NCI-H69 (cell line): ENCODE measurements at places on chromosomes 2 and 18.

DNA sequence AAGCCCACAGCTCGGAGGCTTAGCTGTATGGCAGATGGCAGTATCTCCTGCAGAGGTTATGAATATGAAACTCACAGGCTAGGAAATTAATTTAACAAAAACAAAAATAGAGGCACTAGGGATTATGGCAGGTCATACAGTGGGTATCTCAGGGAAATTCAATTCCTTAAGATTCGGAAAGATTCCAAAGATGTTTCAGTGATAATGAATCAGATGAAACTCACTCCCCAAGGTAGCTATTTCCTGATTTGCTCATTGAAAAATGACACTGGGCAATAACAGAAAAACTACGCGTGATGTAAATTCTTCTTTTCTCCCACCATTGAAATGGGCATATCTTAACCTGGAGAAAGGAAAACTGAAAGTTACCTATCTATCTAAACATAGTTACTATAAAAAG, 414.1 kb downstream of the STK39 start:
- DNase-seq = no peak

DNA sequence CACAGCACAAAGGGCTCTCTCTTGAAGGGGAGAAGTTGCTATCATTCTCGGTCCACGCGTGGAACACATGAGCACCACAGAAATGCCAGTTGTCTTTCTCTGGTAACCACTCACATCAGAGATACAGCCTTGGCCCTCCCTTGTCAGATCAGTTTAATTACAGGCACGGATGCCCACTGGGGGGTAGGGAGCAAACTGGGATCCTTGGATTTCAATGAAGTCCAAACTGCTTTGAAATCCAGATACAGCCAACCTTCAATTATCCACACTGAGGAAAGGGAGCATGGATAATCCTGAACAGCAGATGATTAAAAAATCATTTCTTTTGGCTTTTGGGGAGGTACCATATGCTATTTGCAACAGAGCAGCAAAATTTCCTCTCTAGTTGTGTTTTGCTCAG, 63.7 kb upstream of the DAPL1 start:
- peak; percentile 19 for DNase-seq

DNA sequence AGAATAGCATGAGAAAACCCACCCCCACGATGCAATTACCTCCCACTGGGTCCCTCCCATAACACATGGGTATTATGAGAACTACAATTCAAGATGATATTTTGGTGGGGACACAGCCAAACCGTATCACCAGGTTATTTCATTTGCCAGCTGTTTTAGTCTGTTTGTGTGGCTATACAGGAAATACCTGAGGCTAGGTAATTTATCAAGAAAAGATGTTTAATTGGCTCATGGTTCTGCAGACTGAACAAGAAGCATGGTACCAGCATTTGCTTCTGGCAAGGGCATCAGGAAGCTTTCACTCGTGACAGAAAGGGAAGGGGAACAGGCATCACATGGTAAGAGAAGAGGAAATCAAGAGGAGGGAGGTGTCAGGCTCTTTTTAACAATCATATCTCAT, 329.2 kb downstream of the GULP1 start:
- peak; percentile 10 for DNase-seq

- peak; percentile 6 for DNase-seq
Measured at GRCh38 chr2:178418426-178418825, 32.5 kb downstream of the PRKRA start.

DNA sequence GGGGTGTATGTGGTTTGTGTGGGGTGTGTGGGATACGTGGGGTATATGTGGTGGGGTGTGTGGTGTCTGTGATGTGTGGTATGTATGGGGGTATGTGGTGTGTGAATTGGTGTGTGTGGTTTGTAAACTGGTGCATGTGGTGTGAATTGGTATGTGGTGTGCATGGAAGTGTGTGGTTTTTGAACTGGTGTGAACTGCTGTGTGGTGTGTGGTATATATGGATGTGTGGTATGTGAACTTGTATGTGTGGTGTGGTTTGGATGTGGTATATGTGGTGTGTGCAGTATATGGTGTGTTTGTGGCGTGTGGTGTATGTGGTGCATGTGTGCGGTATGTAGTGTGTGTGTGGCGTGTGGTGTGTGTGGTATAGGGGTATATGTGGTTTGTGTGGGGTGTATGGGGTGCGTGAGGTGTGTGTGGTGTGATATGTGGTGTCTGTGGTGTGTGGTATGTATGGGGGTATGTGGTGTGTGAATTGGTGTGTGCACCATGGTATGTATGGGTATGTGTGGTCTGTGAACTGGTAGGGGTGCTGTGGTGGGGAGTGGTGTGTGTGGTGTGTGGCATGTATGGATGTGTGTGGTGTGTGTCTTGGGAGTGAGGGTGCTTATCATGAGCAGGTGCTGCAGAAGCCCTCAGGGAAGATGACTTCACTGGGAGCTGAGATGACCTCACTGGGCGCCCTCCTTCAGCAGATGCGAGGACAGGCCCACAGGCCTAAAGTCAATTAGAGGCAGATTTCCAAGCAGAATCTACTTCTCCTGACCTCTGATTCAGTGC, 209.6 kb upstream of the TNP1 start:
- DNase-seq = peak; percentile 25

DNA sequence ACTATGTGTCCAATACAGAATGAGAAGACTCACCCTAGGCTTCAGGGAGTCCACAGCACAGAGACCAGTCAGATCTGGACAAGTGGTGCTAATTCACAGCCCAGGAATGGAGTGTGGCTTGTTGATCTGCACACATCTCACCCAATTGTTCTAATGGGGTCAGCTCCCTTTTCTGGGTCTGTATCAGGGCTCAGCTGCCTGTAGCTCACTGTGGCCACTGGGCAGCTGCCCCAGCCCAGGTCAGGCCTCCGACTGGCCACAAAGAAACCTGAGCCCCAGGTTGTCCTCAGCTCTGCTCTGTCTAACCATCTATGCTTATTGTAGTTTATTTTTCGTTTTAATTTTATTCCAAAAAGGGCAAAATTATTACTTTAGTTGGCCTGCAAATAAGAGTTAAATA, 202.3 kb upstream of the RAB6C start:
- DNase-seq = no peak

DNA sequence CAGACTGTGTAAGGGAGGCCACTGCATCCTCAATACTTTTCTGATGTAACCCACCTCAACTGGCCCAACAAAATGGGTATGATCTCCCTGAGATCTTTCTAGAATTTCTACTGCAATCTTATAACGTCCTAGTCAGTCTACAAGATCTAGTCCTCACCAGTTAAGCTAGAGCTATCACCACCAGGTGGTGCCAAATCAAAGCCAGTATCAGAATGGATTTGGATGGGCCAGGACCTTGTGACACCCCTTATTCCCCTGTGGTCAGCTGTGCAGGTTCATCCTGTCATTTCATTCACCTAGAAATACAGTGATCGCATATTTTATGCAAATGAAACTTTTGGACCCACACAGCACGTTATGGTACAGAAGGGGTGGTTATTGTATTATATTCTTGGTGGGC, 90.3 kb downstream of the OLA1 start:
- DNase-seq = peak; percentile 47

- peak; percentile 61 for DNase-seq
Measured at GRCh38 chr2:216516730-216517350, 18.2 kb downstream of the RPL37A start.

- DNase-seq = peak; percentile 95
Measured at GRCh38 chr2:25310965-25311864, 30.5 kb downstream of the DNMT3A start.

- no peak for DNase-seq
Measured at GRCh38 chr2:195333869-195334268, 323.2 kb upstream of the SLC39A10 start.

- DNase-seq = no peak
Measured at GRCh38 chr2:230050136-230050535, 18.6 kb downstream of the SLC16A14 start.

GRCh38 chr2:102837626-102838198, 75.9 kb downstream of the TMEM182 start:
- DNase-seq = no peak

- peak; percentile 3 for DNase-seq
Measured at GRCh38 chr2:172999641-173000386, 75.8 kb upstream of the MAP3K20 start.

- no peak for DNase-seq
Measured at GRCh38 chr2:121910139-121910538, 154.7 kb downstream of the TSN start.

GRCh38 chr2:212537726-212538304, 787 bp downstream of the ERBB4 start:
- peak; percentile 48 for DNase-seq

- DNase-seq = no peak
Measured at GRCh38 chr2:102282678-102283091, 28.7 kb upstream of the IL1RL1 start.

GRCh38 chr18:48408727-48409590, at the start of gene ZBTB7C:
Gene ZBTB7C (minus strand): TSS chr18:48409383.
- DNase-seq = peak; percentile 93

DNA sequence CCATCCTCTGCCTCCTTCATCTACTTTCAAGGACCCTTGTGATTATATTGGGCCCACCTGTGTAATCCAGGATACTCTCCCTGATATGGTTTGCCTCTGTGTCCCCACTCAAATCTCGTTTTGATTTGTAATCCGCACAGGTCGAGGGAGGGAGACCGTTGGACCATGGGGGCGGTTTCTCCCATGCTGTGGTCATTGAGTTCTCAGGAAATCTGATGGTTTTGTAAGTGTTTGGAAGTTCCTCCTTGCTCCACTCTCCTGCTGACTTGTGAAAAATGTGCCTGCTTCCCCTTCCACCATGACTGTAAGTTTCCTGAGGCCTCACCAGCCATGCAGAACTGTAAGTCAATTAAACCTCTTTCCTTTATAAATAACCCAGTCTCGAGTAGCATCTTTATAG, 42.0 kb upstream of the EML6 start:
- no peak for DNase-seq

DNA sequence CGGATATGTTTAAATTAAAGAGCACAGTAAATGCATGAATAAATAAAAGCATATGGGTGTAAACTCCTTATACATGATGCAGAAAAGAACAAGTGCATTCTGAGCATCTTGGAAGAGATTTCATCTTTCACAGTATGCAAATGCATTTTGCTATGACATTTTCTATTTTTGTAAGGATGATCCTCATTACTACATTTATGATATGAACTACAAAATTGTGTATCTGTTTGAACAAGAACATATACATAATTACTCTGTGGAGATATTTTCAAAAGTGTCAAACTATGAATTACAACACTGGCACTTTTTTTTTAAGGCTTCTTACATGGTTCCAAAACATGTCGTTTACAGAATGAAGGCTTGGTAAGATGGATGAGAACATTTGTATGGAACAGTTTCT, 184.1 kb upstream of the TMEM200C start:
- no peak for DNase-seq

DNA sequence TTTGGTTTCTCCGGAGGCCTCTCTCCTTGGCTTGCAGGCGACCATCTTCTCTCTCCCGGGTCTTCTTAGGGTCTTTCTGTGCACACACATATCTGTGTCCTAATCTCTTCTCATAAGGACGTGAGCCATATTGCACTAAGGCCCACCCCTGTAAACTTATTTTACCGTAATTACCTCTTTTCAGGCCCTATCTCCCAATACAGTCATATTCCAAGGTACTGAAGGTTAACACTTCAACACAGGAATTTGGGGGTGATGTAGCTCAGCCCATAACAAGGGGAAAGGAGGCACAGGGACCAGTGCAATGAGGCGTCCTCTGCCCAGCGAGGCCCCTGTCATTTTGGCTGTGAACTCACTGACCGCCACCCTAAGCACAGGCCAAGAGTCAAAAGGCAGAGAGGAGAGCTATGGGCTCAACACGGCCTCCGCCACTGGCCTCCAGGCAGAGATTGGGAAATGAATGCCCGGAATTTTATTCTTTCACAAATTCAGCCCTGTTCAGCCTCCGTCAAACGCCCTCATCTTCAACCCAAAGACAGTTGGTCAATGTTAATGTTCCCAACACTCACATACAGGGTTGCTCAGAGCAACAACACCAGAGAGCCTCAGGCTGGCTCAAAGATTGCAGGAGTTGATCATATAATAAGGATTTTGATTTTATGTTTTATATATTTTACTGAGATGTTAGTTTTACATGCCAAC, 15.9 kb upstream of the NMUR1 start:
- no peak for DNase-seq

DNA sequence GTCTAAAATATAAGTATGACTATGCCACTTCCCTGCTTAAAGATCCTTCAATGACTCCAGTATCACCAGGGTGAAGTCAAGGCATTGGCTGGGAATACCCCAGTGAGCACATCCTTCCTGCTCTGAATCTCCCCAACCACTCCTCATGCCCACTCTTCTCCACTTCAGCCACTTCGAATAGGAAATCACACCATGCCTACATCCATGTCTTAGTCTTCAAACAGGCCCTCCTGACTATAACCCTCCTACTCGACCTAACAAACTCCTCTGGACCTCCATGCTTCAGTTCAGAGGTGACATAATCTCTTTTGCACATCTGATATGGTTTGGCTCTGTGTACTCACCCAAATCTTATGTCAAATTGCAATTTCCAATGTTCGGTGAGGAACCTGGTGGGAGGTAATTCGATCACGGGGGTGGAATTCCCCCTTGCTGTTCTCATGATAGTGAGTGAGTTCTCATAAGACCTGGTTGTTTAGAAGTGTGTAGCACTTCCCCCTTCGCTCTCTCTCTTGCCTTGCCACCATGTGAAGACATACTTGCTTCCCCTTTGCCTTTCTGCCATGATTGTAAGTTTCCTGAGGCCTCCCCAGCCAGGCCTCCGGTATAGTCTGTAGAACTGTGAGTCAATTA, 87.8 kb upstream of the TFCP2L1 start:
- no peak for DNase-seq

DNA sequence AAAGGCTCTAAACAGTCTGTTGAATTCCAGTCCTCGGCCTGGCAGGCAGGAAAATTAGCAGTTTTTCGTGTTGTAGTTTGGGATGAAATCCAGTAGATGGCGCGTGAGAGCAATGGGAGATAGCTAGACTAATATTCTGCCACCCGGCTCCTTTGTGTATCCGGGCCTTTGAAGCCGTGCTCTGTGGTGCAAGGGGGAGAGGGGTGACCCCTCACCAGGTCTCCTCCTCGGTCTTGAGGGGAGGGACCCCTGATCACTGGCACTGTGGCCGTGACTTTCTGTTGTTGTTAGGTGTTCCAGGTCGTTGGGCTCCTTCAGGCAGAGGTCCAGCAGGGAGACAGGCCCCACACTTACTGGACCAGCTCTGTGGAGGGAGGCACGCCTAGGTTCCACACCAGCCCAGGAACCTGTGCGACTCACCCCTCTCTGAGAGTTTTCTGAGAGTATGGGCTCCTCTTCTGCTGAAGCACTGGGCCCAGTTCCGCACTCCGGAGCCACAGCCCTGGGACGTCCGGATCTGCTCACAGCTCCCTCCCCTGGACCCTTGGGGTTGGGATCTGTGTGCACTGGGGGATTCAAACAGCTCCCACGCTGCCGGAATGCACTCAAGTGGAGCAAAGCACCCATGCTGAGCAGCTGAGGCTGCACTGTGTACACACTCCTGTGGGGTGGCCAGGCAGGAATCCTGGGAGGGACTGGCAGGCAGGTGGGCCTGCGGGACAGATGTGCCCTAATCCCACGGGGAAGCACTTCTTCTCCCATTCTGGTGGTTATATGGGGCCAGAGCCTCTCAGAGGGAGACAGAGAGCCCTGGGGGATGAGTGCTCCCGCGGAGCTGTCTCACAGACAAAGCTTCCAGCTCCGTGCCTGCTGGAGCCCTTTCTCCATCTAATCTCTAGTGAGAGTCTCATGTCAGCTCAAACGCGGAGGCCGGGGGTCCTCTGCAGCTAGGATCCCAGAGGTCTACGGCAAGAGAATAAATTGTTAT, 8.8 kb downstream of the GKN2 start:
- DNase-seq = peak; percentile 60
